ENCODE measurements at places on chromosomes 1 and 21.

DNA sequence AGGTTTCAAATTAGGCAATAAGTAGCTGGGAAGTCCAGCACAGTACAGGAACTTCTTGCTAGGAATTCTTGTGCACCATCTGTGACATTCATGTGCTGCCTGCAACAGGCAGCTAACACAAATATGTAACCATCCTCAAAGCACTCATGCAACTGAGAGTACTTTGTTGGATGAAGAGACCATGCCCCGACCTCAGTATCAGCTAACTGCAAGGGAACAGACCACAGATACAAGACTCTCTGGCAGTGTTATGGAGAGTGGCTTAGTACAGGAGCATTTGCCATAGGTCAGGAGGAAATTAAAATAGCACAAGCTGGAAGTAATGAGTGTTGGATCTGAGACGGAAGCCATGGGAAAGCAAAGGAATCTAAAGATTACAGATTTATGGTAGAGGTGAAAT, 123.6 kb downstream of the LRRC53 start:
- no peak for DNase-seq

- no peak for DNase-seq
These were observed 2.1 kb downstream of the CAPZB start for GRCh38 chr1:19483261-19483660.

- peak; percentile 30 for DNase-seq
These were observed 10.6 kb downstream of the RHBG start for GRCh38 chr1:156379420-156380165.

DNA sequence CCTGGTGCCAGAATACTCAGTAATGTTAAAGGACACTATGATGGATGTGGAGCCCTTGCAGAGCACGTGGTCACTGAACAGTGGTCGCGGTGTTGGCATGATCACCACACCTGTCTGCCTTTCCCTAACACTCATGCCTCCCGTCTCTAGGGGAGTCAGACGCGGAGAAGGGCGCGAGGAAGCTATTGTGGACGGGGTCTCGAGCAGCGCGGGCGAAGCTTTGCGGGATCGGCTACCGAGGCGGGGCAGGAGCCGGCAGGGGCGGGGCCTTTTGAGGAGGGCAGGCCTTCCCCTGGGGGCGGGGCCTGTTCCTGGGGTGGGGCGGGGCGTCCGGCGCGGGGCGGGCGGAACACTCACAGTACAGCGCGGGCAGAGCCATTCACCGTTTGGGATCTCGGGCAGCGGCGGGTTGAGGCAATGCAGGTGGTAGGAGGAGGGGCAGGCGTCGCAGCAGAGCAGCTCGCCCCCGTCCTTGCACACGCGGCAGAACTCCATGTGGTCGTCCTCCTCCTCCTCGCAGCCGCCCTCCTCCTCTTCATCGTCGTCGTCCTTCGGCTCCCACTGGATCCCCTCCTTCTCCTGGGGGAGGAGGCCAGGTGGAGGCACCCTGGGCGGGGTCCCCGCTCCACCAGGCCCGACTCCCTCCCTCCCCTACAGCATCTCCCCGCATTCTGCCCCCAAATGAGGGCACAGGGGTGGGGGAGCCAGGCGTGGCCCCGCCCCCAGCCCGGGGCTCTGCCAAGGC, 31.5 kb downstream of the CHD5 start:
- DNase-seq = peak; percentile 76

DNA sequence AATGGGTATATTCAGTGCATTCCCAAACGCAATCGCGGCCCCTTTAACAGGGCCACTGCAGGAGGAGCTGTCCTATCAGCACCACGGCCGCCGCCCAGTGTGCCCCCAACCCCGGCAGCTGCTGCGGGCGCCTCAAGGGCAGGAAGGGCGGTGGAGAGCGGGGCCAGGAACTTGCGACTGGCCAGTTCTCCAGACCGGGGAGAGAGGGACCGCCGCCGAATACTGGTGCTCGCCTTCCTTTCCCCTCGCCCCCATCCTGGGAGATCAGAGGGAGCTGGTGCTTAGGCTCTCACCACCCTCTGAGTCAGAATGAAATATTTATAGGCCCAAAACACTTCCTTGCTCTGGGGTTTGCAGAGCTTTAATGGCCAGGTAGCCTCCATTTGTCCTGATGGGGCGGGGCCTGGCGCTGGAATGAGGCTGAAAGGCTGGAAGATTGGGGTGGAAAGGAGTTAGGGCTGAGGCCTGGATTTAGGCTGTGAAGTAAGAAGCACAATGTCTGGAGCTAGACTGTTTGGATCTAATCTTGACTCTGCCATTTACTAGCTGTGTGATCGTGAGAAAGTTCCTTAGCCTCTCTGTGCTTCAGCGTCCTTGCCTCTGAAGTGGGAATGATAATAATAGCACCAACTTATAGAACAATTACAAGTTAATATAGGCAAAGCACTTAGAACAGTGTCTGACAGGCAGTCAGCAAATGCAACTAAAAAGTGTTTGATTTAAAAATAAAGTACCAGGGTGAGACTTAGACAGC, 75.5 kb downstream of the NAV1 start:
- no peak for DNase-seq

Measured in MCF 10A (cell line).